Mucosa of gallbladder (tissue), 1 donor: ENCODE measurements at places on chromosomes 2 and 18. TPM values are rescaled to one million over a fixed set of nuclear protein-coding genes. Genes with fewer than 3 reads are reported as not detected.

EML6 gene
- total RNA-seq = 2.1 TPM

UGT1A3 gene
- total RNA-seq = 0.86 TPM

MALT1 gene
- 20.8 TPM for total RNA-seq

PFN4 gene
- 0.35 TPM for total RNA-seq

SERPINB13 gene
- total RNA-seq = not detected

SULT1C4 gene
- total RNA-seq = 117 TPM

DNA sequence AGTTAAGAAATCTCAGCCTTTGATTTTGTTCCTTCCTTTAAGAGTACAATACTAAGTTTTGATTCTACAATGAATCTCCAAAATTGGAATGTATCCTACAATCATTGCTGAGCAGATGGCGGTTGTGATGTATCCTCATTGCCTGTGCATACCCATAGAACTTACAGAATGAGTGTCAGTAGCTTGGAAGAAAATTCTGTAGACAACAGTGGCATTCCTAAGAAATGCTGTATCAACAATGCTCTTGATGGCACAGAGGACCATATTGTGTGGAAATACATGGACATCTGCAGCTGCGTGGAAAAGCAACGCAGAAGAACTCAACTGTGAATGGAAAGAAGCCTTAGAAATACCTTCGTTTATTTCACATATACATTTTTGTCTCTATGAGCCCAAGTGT is 30.2 kb downstream of the GAREM1 start:
- no peak for DNase-seq

- no peak for DNase-seq
Observed at GRCh38 chr2:168744844-168745243, 57.6 kb upstream of the NOSTRIN start.

DNA sequence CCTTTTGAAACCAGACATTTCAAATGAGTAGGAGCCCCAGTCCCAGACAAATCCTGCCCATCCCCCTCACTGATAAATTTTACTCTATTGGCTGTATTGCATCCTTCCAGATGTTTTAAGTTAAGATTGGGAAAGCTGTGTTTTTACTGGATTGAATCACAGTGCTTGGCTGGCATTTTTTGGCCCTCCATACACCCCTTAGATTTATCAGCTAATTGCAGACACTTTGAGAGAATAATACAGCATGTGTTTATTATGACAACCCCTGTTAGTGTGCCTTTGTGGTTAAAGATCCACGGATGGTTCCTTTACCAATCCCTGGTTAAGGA is 74.9 kb downstream of the ANTXR1 start:
- no peak for DNase-seq

DNA sequence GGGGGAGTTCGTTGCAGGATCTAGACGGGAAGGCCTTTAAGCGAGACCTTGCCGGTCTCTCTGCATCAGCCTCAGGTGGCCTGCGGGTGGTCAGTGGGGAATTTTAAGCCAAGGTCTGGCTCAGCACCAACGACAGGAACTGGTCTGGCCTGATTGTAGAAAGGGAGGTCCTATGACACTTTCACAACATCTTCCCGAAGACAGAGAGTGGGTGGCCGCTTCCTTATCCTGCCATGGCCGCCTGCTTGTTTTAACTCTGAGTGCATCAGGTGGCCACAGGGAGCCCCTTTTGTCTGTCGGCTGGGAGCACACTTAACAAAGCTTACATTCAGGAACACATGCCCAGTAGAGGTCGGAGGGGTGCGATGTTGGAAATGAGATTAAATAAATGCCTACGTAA is 363.7 kb upstream of the MYT1L start:
- DNase-seq = no peak

- DNase-seq = no peak
Observed at GRCh38 chr2:214484239-214484638, 73.4 kb downstream of the VWC2L start.

DNA sequence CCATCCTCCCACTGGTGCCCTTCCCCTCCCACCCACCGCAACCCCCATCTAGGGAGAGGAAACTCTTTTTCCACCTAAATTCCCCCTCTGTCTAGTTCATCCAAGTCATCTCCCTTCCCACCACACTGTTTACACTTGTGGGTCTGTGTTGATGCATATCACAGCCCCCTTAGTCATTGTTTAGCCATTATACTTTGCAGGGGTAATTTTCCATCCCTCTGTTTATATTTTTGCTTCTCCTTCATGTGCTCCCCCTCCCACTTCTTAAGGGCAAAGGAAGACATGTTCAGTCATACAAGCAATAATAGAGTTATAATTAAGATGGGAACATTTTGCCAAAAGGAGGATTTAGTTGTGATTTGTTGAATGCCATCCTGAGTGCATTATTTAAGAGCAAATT is 187.8 kb upstream of the TNP1 start:
- DNase-seq = no peak
